ENCODE measurements at places on chromosomes 6 and 20. TPM values are rescaled to one million over a fixed set of nuclear protein-coding genes. Genes with fewer than 3 reads are reported as not detected.
A peak's percentile ranks its signal among the peaks of the same experiment; 100 is the strongest.

DNA sequence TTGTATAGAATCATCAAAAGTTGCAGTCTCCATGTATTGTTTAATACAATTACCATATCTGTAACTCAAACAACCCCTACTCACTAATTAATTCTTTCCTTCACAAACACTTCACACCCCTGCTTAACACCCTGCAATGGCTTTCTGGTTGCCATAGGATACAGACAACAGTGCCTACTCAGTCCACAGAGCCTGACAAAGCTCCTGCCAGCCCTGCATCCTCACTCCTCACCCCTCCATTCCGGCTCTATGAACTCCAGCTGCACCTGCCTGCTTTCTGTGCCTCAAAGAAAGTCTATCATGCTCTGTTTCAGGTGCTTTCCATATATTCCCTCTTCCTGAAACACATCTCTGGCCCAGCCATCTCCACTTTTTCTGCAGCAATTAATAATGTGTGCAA is 253.4 kb downstream of the HACE1 start:
- DNase-seq, result no peak

- DNase-seq, result no peak
Measured at GRCh38 chr20:44033873-44034272, 119.2 kb downstream of the TOX2 start.

DNA sequence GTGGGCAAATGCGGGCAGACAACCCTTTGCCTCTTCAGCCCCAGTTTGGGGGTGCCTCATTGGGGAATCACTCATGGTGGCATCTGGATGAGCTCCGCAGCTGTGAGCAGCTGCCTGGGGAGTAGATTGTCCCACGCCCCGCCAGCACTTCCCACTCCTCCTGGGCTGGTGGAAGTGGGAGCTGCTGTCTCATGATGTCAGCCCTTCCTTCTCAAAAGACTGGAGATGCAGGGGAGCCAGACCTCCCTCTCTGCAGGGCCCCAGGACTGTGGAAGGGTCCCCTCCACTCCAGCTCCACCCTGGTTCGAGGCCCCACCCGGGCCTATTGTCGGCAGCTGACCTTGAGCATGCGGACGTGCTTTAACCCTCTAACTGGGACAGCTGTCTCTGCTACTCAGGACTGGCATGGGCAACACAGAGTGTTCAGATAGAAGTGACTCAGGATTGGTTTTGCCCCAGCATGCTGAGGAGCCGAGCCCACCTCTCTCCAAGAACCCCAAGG is 2.0 kb downstream of the UNC93A start:
- DNase-seq, result no peak

GRCh38 chr6:136092897-136093296 is 157.2 kb downstream of the MTFR2 start:
- no peak for DNase-seq

GRCh38 chr6:132414761-132415160 is 13.5 kb upstream of the MOXD1 start:
- no peak for DNase-seq

GRCh38 chr6:133017581-133017980 is 203.2 kb downstream of the RPS12 start:
- no peak for DNase-seq

DNA sequence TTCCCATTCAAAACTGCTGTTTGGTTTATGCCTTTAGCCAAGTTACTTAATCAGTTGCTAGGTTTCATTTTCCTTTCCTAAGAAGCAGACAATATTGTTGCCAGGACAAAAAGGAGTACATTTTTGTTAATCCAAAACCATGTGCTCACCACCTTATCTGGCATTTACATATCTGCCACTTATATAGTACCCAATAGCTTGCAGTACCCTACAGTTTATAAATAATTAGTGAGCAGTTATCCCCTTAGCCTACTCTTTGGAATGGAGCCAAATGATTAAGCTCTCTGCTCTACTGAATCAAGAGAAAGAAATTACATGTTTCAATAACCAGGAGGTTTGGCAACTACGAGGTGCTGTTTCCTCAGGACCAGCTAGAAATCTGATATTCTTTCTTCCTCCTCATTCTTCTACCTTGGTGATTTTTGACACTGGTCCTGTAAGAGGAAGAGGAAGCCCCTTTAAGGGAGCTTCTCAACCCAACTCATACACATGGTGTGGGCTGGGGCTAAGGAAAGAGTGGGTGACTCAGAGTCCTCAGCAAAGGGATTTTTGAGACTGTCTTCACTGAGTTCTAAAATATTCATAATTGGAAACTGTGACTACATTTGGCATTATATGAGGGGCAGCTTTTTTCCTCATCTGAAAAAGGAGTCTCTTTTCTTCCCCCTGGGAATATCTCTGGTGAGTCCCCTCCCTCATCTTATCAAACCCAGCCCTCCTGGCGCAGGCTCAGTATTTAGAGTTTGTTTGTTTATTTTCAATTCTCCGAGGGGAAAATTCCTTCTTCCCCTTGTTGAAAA is 1.5 kb downstream of the ZNFX1 start:
- DNase-seq, result peak; percentile 77

DNA sequence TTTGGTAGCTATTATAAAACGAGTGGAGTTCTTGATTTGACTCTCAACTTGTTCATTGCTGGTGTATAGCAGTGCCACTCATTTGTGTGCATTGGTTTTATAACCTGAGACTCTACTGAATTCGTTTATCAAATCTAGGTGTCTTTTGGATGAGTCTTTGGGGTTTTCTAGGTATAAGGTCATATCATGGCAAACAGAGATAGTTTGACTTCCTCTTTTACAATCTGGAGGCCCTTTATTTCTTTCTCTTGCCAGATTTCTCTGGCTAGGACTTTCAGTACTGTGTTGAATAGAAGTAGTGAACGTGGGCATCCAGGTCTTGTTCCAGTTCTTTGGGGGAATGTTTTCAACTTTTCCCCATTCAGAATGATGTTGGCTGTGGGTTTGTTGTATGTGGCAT is 38.8 kb downstream of the SUMO4 start:
- no peak for DNase-seq

EPHA7 gene
- total RNA-seq, result not detected

MCM3 gene
- total RNA-seq, result 231 TPM

DNA sequence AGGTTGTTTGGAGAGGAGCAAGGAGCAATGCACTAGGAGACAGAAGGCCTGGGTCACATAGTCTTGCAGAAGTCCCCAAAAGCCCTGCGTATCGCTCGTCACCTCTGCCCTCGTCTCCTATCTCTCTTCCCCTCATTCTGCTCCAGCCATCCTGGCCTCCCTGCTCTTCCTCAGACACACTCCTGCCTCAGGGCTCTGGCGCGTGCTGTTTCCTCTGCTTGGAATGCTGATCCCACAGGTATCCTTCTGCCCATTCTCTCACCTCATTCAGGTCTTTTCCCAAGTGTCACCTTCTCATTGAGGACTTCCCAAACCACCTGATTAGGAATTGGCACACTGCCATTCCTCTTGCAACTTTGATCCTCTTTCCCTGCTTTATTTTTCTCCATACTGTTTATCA is 9.0 kb upstream of the SLC2A10 start:
- DNase-seq, result no peak
